ENCODE measurements at places on chromosomes 5 and 9. TPM values are rescaled to one million over a fixed set of nuclear protein-coding genes. Genes with fewer than 3 reads are reported as not detected.

Gene ZFP2
- under 0.01 TPM for total RNA-seq

Gene OCLN
- total RNA-seq: 1.3 TPM

Gene SLC34A1
- not detected for total RNA-seq

Gene ENDOG
- 7.7 TPM for total RNA-seq

Gene COL23A1
- not detected for total RNA-seq

Gene BTNL3
- not detected for total RNA-seq

Gene FCN2
- total RNA-seq: not detected

Gene PAPPA
- total RNA-seq: 357 TPM

Gene MYORG
- total RNA-seq: 1.4 TPM

Gene DDX4
- not detected for total RNA-seq

Gene ACSL6
- not detected for total RNA-seq

Gene HMCN2
- total RNA-seq: not detected

Gene SPRY4
- 125 TPM for total RNA-seq

Gene AK6
- total RNA-seq: 25.4 TPM

Gene ESM1
- total RNA-seq: 0.22 TPM

Gene MAMDC4
- 2.0 TPM for total RNA-seq

Gene CCDC180
- 0.88 TPM for total RNA-seq

Gene AJM1
- 1.4 TPM for total RNA-seq

Gene PCDHB6
- 0.14 TPM for total RNA-seq

Gene TLX3
- total RNA-seq: not detected

Gene ZNG1E
- 19.7 TPM for total RNA-seq

Gene CHD1
- 31.7 TPM for total RNA-seq

Gene GABRP
- total RNA-seq: 1.1 TPM

Gene CETN3
- 10.3 TPM for total RNA-seq

Gene CDC14B
- 12.7 TPM for total RNA-seq

Gene CSF2
- total RNA-seq: 5.3 TPM

Gene ACOT12
- 0.57 TPM for total RNA-seq

Gene ADRA1B
- total RNA-seq: under 0.01 TPM

Gene FCHO2
- 7.9 TPM for total RNA-seq

Gene TAF11L5
- total RNA-seq: not detected

Gene NOXA1
- total RNA-seq: 0.14 TPM

Gene TMEFF1
- total RNA-seq: 0.88 TPM

Gene SRA1
- total RNA-seq: 42.0 TPM

Gene NFX1
- 34.2 TPM for total RNA-seq

Gene TRPM6
- under 0.01 TPM for total RNA-seq

Gene PDGFRB
- total RNA-seq: 114 TPM

Gene EPB41L4A
- total RNA-seq: 0.29 TPM
